Frontal cortex (tissue), 4 donors: ENCODE measurements at places on chromosomes 12 and 14.

DNA sequence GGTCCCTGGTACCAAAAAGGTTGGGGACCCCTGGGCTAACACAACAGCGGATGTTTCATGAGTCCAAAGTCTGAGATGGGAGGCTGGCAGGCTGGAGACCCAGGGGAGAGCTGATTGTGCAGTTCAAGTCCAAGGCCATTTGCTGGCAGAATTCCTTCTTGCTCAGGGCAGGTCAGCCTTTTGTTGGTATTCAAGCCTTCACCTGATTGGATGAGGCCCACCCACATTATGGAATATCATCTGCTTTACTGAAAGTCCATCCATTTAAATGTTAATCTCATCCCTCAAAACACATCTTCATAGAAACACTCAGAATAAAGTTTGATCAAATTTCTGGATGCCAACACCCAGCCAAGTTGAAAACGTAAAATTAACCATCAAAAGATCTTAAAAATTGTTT lies 52.9 kb downstream of the GSC start:
- DNase-seq = no peak

GRCh38 chr12:113391145-113391544 lies 12.5 kb downstream of the SDS start:
- no peak for DNase-seq

DNA sequence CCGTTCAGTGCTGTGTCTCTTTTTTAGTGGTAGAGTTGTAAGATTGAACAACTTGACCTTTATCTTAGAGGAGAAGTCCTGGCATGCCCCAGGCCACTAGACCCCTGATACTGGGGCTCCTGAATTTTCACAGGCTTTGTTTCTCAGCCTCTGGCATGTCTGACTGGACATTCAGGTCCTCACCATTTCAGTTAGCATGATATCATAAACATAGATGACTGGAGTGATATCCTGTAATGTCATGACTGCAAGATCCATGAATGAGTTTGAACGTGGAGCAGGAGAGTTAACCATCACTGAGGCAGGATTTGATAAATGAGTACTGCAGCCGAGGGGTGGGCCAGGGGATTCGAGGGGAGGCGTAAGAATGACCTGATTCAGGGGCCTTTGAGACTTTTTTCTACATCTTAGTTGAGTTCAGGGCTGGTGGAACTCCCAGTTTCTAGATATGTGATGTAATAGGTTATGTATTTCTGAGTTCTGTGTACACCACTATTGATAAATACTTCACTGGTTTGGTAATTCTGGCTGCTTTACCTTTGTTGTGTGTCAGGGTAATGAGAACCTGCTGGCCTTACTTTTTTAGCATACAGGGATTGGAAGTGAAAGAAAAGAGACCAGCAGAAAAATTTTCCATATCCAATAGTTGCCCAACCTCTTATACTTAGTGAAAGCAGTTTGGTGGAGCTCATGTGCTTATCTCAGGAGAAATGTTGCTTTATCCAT lies 217.0 kb downstream of the SYNE2 start:
- no peak for DNase-seq

DNA sequence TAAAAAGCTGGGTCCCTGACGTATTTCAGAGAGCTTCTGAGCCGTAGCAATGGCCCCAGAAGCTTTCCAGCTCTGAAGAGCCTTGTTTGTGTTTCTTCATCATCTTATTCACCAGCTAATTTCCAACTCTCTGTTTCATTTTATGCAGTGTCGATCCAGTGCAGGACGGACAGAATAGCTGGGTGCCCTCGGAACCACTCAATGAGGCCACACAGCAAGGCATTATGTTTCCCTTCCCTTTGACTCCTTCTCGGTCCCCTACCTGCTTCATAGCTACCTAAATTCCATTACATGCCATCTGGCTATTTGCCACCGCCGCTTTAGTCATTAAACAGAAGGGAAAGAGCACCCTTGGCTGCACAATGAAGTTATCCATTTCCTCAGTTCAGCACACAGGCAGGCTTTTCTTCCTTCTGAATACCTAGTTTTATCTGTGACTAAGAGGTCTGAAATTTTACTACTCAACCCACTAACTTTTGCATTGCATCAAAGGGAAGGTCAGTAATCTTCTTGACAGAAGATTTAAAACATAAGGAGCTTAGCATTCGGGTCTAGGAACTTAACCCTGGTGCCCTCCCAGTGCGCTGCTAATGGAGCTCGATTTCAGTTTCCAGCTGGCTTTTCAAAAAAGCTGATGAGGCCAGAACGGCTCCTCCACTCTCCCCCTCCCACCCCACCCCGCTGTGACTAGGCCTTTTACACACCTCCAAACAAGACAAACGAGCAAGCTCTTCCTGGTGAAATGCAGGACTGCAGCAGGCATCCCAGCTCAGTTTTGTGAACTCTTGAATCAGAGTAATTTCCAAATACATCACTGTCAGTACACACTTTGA lies 176.8 kb downstream of the GXYLT1 start:
- DNase-seq = no peak

GRCh38 chr14:54347044-54347443 lies 49.8 kb upstream of the CDKN3 start:
- no peak for DNase-seq

GRCh38 chr12:132189378-132190011 lies 45.2 kb downstream of the NOC4L start:
- DNase-seq = peak; percentile 94

- DNase-seq = no peak
Measured at GRCh38 chr14:53531730-53532129, 378.6 kb upstream of the DDHD1 start.
